HFFc6 (cell line): ENCODE measurements at places on chromosomes 16 and 17. TPM values are rescaled to one million over a fixed set of nuclear protein-coding genes. Genes with fewer than 3 reads are reported as not detected.

Gene FOXL1
- 20.9 to 25.2 TPM (median 22.5 TPM) in 3 replicates for total RNA-seq

Gene TP53TG3F
- not detected in 3 replicates for total RNA-seq

Gene TP53TG3B
- 0.28 TPM in 1 of 2 replicates, not detected in the other for total RNA-seq

Gene GLP2R
- total RNA-seq, result not detected in 3 replicates

Gene SLC39A11
- total RNA-seq, result 35.0 to 48.9 TPM (median 40.2 TPM) in 3 replicates

Gene KCNH4
- total RNA-seq, result not detected in 3 replicates

Gene ZNF287
- 7.8 to 11.3 TPM (median 9.2 TPM) in 3 replicates for total RNA-seq

Gene PIRT
- total RNA-seq, result not detected in 2 replicates

Gene AIPL1
- total RNA-seq, result not detected in 3 replicates

Gene PRAC1
- total RNA-seq, result not detected in 3 replicates

Gene SLC9A5
- 3.1 to 3.7 TPM (median 3.4 TPM) in 3 replicates for total RNA-seq

Gene CCL8
- total RNA-seq, result not detected in 2 replicates

Gene ZDHHC1
- 2.9 to 4.9 TPM (median 4.2 TPM) in 3 replicates for total RNA-seq

Gene RASL10B
- total RNA-seq, result 1.7 to 4.6 TPM (median 4.1 TPM) in 3 replicates

Gene ABCC11
- 0.18 TPM in 1 of 2 replicates, not detected in the other for total RNA-seq
